ENCODE measurements at places on chromosomes 16 and 17.

- no peak for DNase-seq
Observed at GRCh38 chr17:14320734-14321475, 20.0 kb downstream of the HS3ST3B1 start.

GRCh38 chr16:9378876-9379275, 287.4 kb downstream of the HAPSTR1 start:
- no peak for DNase-seq

DNA sequence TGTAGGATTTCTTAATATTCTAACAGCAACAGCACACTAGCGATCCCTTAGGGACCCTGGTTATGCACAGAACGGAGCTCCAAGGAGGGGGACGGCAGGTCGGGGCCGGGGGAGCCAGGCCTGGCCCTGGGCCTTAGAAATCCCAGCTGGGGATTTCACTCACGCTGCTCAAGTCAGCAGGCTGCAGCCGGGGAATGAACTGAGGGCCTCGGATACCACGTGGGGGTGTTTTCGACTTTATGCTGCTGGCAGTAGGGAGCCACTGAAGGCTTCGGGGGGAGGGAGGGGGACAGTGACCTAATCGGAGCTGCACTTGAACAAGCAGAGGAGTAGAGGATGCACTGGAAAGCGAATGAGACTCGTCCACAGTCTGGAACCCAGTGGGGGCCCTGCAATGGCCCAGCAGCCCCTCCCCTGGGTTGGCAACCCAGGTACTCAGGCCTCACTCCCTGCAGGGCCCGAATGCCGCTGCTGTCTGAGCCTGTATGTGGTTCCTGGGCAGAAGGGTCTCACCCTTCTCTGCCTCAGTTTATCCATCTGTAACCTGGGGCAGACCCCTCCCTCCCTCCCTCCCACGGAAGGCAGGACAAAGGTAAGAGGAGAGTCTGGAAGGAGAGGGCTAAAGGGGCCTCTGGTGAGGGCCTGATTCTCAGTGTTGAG, 53.7 kb downstream of the RPH3AL start:
- no peak for DNase-seq

DNA sequence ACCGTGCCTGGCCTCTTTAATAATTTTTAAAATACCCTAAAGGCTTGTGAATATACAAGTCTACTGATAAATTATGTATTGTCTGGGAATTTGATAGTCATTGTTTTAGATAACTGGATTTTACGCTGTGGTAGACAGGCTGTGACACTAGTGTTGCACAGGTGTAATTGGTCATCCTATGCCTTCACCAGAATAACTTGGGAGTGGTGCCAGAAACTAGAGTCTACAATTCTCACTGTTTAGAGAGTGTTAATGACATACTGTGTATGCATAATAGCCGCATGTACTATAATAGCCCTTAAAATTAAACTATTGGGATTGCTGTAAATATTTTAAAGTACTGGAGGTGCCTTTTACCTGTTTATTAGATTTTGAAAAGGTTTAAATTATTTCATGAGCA, 11.4 kb downstream of the CNEP1R1 start:
- DNase-seq, result no peak

- DNase-seq, result no peak
Observed at GRCh38 chr16:2527784-2528100, 3.5 kb downstream of the CEMP1 start.

- no peak for DNase-seq
Observed at GRCh38 chr17:73936908-73937627, 266.4 kb upstream of the RPL38 start.

DNA sequence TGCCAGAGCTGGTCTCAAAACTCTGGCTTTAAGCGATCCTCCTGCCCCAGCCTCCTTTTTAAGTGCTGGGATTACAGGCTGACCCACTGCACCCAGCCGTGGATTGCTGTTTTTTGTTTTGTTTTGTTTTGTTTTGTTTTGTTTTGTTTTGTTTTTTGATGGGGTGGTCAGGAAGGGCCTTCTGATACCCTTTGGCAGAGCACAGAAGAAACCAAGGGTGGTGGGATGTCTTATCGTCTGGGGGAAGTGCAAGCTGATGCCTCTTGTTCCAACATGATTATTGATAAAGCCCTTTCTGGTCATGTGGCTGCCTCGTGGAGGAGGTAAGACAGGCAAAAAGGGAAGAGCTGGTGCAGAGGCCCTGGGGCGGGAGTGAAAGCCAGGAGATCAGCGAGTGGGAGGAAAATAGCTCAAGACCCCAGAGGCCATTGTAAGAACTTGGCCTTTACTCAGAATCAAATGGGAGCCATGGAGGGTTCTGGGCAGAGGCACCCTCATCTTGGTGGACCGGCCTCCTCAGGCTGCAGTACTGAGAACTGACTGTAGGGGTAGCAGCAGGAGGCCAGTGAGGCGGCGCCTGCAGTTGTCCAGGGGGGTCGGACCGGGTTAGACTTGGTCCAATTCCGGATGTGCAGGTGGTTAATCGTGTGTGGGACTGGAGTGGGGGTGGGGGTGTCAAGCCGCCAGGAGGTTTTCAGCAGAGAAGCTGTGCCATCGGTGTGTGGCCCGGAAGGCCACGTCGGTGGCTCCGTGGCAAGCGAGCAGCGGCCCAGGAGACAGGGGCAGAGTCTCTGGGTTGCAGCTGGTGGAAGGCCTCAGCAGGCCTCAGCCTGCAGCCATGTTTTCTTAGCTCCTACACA, 84.4 kb upstream of the GSE1 start:
- DNase-seq, result peak; percentile 26

- DNase-seq, result no peak
Observed at GRCh38 chr16:17416461-17417311, 54.1 kb downstream of the XYLT1 start.

DNA sequence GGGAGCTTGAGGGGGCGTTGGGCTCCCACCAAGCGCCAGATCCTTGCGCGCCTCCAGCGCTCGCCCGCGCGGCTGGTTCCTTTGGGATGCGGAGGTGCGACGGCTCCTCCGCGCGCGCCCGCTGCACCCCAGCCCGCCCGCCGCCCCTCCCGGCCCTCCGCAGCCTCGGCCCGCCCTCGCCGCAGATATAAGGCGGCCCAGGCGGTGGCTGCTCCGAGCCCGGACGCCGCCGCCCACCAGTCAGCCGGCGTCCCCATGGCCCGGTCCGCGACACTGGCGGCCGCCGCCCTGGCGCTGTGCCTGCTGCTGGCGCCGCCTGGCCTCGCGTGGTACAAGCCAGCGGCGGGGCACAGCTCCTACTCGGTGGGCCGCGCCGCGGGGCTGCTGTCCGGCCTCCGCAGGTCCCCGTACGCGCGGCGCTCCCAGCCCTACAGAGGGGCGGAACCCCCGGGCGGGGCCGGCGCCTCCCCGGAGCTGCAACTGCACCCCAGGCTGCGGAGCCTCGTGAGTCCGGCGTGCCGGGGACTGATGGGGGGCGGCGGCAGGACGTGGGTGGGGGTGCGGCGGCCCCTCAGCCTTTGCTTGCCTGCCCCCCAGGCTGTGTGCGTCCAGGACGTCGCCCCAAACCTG, at the start of gene NPB:
Gene NPB, plus strand, starts transcription at position 216 of the 630 bp plus-strand sequence. Its CDS starts 40 bp downstream, at position 256.
- DNase-seq, result no peak

GRCh38 chr16:88806491-88807111, 3.0 kb downstream of the CDT1 start:
- no peak for DNase-seq

DNA sequence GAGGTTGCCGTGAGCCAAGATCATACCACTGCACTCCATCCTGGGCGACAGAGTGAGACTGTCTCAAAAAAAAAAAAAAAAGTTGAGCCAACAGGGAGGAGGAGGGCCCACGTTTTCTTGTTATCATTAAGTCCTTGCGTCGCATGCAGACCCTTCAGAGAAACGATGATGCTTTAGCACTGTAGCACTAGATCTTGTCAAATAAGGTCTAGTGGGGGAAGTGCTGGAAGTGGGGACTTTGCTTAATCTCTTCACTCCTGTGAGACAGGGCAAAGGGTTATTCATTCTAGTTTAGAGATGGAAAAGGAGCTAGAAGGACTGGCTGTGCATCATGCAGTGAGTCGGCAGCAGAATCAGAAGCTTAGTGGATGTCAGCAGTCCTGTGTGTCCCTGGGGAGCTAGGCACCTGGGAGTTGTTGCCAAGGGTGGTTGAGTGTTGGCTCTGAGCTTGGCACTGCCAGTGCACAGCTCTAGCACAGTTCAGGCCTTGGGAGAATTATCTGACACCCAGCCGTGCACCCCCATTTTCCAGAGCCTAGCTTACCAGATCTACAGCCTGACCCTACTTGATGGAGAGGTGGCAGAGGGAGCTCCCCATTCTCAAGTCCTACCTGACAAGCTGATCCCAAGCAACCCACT, 33.4 kb upstream of the TBX2 start:
- DNase-seq, result no peak

DNA sequence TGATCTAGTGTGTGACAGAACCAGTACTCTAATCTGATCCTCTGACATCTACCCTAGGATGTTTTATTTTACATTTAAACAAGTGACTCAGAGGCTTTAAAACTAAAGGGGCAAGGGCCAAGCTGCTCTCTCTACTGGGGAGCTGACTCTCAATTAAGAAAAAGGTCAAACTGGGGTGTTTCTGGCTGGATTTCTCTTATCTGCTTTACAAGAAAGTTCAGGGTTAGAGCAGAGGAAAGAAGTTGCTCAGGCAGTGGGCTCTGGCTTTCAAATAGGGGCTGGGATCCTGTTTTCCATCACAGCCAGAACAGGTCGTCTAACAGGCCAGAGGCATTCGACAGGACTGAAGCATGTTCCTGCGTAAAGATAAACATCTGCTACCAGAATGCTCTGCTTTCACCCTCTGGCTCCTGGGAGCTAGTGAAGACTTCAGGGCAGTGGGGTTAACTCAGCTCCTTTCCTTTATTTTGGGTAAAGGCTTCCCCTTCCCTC, 8.5 kb downstream of the MMP28 start:
- DNase-seq, result peak; percentile 53

All from ELR (cell line).